ENCODE measurements at places on chromosomes 4 and X.

GRCh38 chr4:26458157-26458561, 32.1 kb downstream of the CCKAR start:
- no peak for DNase-seq

DNA sequence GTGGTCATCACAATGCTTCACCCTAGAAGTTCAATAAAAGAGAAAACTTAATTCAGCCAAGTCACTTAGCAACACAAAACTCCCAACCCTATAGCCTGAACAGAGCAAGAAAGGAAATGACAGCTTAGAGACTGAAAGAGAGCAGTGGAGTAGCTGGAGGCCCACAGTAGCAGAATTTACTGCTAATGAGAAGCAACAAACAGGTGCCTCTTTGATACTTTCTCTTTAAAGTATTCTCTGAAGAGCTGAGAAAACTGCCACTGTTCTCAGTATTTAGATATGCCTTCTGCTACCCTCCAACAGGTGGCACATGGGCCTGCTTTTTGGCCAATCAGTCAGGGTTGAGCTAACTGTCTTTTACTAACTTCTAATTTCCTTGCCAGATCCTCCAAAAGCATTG, 240.0 kb downstream of the GPC3 start:
- no peak for DNase-seq

GRCh38 chr4:121777625-121778024, 12.7 kb upstream of the SMIM43 start:
- DNase-seq: peak; percentile 75

- peak; percentile 50 for DNase-seq
These were observed 12.2 kb upstream of the TMEM128 start for GRCh38 chr4:4260185-4260751.

DNA sequence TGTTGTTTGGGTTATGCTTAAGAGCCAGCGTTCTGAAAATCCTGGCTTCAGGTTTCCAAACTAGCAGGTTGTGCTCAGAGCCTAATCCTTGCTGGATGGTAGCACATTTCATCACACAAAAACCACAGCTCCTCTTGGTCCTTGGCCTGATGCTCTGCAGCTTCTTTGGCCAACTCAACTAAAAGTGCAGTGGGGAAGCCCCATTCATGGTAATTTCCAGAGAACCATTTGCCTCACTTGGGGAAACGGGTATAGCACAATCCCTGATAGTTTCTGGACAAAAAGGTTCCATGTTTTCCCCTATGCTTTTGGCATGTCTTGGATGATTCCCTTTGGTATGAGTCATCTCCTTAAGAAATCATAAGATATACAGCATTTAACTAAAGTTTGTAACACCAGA, 78.7 kb downstream of the SYNPO2 start:
- DNase-seq: no peak

DNA sequence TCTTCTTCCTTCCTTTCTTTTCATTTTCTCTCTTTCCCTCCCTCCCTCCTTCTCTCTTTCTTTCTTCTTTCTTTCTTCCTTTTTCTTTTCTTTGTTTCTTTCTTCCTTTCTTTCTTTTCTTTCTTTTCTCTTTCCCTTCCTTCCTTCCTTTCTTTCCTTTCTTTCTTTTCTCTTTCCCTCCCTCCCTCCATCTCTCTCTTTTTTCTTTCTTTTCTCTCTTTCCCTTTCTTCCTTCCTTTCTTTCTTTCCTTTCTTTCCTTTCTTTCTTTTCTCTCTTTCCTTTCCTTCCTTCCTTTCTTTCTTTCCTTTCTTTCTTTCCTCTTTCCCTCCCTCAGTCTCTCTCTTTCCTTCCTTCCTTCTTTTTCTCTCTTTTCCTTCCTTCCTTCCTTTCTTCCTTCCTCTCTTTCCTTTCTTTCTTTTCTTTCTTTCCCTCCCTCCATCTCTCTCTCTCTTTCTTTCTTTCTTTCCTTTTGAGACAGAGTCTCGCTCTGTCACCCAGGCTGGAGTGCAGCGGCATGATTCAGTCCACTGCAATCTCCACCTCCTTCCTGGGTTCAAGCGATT, 44.4 kb downstream of the CRLF2 start:
- DNase-seq: no peak

GRCh38 chrX:124910611-124911010, 409.1 kb upstream of the TEX13C start:
- no peak for DNase-seq

DNA sequence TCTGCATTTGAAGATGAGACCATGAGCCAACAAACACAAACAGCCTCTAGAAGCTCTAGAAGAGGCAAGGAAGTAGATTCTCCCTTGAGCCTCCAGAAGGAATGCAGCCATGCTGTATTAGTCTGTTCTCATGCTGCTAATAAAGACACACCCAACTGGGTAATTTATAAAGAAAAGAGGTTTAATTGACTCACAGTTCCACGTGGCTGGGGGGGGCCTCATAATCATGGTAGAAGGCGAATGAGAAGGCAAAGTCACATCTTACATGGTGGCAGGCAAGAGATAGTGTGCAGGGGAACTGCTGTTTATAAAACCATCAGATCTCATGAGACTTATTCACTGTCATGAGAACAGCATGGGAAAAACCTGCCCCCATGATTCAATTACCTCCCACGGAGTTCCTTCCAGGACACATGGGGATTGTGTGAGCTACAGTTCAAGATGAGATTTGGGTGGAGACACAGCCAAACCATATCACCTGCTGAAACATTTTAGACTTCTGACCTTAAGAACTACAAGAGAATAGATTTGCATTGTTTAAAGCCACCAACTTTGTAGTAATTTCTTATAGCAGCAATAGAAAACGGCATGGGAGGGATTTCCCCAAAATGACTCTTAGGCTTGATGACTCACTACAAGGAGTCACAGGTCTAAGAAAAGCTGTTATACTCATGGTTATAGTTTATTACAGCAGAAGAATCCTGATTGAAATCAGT, 284.4 kb upstream of the SFRP2 start:
- DNase-seq: no peak

DNA sequence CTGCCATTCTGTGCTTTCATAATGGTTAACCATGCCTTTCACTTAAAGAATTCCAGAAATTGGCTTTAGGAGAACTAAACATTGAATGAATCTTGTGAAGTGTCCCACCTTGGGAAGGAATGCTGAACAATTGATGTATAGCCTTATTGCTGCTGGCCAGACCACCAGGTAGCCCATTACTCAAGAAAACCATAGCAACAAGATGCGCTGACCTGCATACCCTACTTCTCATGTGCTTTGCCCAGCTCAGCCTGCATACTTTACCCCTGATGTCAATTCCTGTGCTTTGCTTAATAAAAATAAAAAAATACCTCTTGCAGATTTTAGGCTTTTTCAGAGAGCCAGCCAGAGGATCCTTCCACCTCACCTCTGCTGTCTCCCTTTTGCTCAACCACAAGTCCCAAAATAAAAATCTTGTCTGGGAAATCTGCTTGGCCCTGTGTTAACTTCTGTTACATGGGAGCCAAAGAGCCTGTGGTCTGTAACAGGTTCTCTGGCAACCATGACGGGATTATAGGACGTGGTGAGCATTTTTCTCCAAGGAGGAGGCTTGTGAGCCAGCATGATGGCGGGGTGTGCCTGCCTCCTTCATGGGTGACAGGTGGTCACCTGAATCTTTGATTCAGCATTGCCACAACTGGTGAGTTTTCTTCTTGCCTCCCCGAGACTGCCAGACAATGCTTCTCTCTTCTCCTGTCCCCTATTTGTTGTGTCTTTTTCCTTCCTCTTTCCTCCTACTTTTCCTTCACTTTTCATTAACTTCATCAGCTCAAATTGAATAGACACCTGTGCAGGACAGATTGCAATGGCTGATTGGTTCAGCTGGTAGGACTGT, 106.8 kb downstream of the ARSJ start:
- DNase-seq: no peak

DNA sequence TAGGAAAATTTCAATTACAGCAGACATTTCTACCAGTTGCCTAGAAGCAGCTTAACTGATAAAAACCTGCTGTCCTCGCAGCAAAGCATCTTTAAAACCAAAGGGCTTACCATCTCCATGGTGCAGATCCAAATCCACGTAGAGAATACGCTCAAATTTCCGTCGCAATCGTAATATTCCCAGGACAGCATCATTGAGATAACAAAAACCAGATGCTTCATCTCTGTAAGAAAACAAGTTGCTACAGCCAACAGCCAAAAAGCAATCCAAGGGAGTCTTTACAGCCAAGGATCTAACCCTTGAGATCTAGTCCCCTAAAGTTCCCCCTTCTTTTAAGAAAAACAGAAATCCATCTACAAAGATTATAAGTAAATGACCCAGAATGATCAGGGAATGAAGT, 77.6 kb downstream of the HDAC8 start:
- DNase-seq: no peak

GRCh38 chr4:145494666-145495270, 13.1 kb downstream of the SMAD1 start:
- DNase-seq: no peak

DNA sequence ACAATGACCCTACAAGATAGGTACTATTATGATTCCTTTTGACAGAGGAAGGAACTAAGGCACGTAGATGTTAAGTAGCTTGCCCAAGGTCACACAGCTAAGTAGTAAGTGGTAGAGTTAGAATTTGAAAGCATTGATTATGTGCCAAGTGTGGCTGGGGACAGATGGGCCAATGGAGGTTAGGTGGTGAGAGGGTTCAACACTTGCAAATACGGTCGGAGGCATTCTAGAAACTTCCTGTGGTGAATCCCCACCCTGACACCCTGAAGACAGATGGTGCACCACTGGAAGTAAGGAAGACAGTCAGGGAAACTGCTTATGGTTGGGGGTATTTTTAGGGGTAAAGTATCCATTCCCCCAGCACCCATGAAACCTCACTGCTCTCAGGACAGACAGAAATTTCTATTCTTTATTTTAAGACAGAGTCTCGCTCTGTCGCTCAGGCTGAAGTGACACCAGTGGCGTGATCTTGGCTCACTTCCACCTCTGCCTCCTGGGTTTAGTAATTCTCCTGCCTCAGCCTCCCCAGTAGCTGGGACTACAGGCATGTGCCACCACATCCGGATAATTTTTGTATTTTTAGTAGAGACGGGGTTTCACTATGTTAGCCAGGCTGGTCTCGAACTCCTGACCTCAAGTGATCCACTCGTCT, 142.5 kb downstream of the RASL11B start:
- DNase-seq: no peak

DNA sequence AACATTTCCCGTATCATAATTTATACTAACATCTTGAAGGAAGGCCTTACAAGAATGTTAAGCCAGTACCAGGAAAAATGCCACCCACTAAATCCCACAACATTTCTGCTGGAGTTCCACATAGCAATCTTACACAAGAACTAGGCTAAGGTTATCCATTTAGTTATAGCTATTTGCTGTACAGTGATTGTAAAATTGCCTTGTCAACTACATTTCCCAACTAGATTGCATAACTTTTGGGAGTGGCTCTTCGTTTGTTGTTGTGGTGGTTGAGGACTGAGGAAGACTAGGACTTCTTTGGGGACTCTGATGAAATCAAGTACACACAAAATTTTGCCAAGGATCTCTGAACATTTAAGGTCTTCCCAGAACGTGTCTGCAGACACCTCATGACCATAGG, 8.0 kb downstream of the IBSP start:
- no peak for DNase-seq

- DNase-seq: no peak
These were observed 145.6 kb downstream of the RAP1GDS1 start for GRCh38 chr4:98406819-98407218.

GRCh38 chrX:24425806-24426205, 39.3 kb upstream of the PDK3 start:
- no peak for DNase-seq

GRCh38 chrX:118726396-118726795, 1.0 kb upstream of the IL13RA1 start:
- no peak for DNase-seq

DNA sequence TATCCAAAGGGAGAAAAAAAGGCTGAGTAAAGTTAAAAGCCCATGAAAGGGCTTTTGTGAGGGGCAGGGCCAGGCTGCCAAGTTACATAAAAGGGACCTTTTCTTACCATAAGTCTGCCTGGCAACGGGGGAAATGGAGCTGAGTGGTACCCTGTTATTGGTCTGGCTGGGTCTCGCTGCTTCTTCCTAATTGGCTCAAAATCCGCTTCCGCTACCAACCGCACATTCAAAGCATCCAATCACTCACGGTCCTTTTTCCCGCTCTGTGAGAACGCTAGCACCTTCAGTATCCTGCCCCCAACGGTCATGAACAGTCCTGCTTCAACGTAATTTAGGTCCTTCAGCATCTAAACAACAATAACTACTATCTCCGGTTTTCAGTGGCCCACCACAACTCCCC, 611 bp downstream of the TEX11 start:
- no peak for DNase-seq

DNA sequence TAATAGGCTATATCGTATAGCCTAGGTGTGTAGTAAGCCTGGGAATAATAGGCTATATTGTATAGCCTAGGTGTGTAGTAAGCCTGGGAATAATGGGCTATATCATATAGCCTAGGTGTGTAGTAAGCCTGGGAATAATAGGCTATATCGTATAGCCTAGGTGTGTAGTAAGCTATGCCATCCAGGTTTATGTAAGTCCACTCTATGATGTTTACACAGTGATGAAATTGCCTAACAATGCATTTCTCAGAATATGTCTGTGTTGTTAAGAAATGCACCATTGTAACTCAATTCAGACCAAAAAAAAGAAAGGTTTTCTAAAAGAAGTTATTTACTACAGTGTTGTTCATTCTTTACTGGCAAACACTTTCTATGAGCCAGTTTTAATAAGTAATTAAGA, 1387.2 kb downstream of the STIM2 start:
- DNase-seq: no peak

DNA sequence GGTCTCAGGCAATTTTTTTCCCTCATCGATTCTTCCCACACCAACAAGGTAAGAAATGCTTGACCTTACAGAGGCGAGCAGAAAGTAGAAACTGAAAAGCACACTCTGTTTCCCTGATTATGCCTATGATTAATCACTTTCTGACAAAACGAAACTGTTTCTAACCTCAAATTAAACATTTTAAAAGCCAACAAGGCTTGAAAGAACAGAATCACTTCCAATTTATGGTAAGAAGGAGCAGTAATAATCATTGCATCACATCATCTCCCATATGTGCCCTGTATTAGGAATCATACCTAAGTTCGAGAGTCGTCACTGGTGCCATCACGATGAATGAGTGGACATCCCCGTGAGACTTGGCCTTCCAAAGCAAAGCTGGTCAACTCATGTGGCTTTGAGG, 12.5 kb upstream of the CXCL13 start:
- no peak for DNase-seq

- peak; percentile 18 for DNase-seq
These were observed 611.2 kb downstream of the PPP4R3C start for GRCh38 chrX:26851981-26852380.

DNA sequence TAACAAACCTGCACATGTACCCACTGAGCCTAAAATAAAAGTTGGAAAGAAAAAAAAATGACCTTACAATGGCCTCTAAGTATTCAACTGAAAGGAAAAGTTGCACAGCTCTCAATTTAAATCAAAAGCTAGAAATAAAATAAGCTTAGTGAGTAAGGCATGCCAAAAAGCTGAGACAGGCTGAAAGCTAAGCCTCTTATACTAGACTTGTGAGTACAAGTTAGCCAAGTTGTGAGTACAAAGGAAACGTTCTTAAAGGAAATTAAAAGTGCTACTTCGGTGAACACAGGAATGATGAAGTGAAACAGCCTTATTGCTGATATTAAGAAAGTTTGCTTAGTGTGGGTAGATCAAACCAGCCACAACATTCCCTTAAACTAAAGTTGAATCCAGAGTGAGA, 707.9 kb upstream of the PITX2 start:
- no peak for DNase-seq

- no peak for DNase-seq
These were observed 295.7 kb downstream of the GPAT3 start for GRCh38 chr4:83831588-83831987.

Data from NCI-H524 treated with DMSO at 0.1 percent for 48 hours (cell line).